ENCODE measurements at places on chromosomes 1 and 21.

DNA sequence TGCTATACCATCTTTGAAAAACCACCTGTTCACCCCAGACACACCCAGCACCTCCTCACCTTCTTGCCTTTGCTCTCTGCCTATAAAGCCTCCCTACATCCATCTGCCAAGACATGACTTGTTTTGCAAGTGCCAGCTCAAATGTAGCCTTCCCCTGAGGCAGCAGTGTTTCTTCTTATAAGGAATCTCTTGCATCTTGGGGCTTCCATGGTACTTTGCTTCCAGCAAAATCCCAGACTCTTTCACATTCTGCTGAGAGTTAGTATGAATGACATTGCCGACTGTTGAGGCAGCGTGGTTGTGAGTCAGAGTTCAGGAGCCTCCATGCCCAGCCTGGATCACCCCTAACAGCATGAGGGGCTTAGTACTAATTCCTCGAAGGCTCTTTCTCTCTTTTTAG lies 217.4 kb upstream of the RUNX1 start:
- no peak for DNase-seq

DNA sequence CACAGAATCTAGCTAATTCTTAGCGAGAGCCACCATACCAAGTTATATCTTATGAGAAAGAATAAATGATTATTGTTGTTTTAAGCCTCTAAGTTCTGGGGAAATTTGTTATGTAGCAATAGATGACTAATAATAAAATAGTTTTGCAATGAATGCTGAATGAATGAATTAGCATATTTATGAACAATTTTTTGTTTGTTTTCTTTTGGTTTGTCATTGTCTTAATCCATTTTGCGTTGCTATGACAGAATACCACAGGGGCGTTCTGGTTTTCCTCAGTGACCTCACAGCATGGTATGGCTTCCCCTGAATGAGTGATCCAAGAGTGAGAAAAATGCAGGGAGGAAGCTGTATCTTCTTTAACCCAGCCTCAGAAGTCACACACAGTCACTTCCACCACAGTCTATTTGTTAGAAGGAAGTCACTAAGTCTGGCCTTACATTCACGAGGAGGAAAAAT lies 53.8 kb upstream of the HPDL start:
- no peak for DNase-seq

- DNase-seq: peak; percentile 6
Observed at GRCh38 chr21:42835211-42835610, 44.1 kb downstream of the WDR4 start.

DNA sequence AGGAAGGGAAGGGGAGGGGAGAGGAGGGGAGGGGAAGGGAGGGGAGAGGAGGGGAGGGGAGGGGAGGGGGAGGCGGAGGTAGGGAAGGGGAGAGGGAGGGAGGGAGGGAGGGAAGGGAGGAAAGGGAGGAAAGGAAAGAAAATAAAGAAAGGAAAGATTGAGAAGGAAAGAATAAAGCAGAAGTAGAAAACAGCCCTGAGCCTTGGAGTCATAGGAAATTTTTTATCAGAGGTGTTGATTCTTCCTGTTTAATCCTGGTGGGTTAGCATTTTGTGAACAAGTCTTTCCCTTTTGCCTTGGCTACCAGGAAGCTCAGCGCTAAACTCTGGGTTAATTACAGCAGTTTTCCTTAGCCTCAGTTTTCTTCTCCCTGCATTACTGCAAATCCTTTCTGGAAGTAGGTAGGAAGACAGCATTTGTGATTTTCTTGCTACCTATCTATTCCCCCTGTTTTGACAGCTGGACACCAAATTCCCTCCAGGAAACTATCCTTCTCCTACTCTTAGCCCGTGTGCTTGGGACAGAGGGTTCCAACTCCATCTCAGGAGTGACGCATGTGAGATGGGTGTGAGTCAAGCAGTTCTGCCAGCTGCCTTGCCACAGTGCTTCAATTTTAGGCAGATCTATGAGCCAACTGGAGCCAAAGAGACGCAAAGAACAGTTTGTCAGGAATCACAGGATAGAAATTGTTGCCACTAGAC lies 26.9 kb downstream of the TOMM20 start:
- no peak for DNase-seq

- DNase-seq: no peak
Observed at GRCh38 chr1:229941160-229941559, 125.9 kb upstream of the GALNT2 start.

DNA sequence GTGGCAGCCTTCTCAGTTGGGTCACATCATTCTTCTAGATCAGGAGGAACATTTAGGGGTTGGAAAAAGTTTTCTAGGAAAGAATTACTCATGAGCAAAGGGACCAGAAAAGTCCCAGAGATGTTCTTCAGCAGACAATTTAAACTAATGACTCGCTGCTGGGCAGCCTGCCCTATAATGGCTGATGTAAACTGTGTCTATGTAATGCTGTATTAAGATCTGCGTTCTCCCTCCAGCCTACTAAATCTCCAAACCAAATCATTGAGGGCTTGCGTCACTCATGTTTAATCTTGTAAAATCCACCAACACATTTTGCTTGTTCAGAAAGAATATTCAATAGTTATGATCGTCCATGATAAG lies 92.1 kb downstream of the LRRC8C start:
- DNase-seq: no peak

DNA sequence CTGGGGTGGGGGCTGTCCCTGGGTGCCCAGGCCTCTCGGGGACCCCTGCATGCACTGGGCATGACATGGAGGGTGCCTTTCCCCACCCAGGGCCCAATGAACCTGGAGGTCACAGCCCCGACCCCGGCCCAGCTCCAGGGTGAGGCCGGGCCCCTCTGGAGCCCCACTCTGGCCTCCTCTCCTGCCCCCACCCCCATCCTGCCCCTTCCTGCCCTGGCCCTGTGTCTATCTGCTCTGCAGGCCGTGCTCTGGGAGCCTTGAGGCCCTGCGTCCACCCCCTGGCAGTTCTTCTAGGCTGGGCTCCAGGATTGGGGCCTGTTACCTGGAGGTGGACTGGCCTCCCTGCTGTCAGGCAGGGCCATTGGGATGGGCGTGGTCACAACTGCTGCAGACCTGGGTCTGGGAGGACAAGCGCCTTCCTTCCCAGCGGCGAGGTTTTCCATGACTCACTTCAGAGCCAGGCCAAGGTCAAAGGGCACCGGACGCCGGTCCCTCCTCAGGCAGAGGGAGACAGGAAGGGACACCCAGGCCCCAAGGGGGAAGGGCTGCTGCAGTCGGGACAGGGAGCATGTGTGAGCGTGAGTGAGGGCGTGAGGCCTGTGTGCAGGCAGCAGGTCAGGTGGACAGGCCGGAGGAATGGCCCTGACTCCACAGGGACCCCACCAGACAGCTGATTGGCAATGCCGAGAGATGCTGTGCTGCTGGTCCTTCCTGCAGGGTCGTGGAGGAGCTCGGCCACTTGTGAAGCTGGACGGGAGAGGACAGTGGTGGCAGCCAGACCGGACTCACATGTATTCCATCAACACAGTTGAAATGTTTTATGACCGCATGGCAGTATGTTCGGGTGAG lies 31.1 kb upstream of the POFUT2 start:
- DNase-seq: peak; percentile 24

- DNase-seq: no peak
Observed at GRCh38 chr1:228068359-228068758, 14.1 kb upstream of the ARF1 start.

DNA sequence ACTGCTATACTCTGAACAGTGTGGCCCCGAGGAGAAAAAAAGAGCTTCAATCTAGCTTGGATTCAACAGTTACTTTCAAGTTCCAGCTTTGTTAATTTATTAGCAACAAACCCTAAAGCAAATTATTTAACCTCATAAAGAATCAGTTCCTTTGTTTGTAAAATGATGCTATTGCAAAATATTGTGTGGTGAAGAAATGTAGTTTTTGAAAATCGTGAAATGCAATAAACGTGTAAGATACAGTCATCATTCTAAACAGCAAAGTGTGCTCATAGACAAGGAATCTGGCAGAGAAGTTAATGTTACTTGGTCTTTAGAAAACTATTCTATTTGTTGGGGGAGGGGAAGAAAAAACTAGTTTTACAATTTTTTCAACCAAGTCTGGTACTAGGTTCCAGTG lies 297.6 kb upstream of the ADGRL4 start:
- no peak for DNase-seq

- DNase-seq: peak; percentile 46
Observed at GRCh38 chr1:173205146-173206051, 1.7 kb downstream of the TNFSF4 start.

DNA sequence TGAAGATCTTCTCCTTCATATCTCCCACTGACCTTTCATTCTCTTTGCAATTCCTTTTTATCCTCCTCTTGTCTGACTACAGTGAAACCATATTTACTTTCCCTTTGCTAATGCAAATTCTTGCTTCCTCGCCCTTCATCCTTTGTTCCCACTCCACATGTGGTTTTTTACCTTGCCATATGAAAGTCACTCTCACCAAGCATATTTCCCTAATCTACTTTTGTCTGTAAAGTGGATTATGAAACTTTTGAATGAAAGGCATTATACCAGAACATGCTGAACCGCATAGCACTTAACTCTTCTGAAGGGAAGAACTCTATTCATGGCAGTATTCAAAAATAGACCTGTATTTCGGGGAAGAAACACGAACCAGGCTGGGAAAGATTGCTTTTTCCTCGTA lies 8.0 kb upstream of the TMPRSS15 start:
- DNase-seq: no peak

DNA sequence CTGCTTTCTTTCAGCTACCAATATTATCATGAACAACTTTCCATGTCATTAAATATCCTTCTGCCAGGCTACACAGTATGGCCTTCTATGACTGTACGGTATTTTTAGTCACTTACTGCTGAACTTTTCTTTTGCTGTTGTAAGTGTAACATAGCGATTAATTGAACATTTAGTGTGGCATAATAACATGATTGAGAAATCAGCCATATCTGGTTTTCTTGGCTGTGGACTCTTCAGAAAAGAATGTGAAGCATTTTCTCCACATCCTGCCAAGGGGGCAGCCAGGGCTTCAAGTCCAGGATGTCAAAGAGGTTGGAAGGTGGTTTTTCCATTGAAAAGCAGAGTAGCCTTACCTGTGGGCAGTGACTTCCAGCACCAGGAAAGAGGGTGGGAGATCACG lies 8.8 kb upstream of the AHCYL1 start:
- DNase-seq: no peak

GRCh38 chr1:113901191-113901590 lies 3.4 kb downstream of the AP4B1 start:
- no peak for DNase-seq

- no peak for DNase-seq
Observed at GRCh38 chr21:15688809-15689208, 41.0 kb upstream of the USP25 start.

DNA sequence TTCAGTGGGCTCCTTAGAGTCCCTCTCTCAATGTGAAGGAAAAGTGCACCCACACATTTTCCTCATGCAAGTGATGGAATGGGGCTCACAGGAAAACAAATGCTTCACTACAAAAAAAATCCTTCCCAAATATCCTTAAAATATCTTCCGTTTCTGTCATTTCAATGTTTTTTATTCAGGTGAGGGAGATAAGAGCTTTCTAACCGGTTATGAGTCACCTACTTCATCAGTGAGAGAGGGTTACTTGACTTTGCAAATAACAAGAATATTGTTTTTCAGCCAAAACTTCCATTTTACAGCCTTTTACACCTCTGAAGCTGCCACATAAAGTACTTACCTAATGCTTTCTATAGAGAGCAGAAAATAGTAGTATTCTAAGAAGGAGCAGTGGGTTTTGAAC lies 98.3 kb upstream of the CD55 start:
- no peak for DNase-seq

- no peak for DNase-seq
Observed at GRCh38 chr1:46812065-46812963, 13.5 kb downstream of the CYP4B1 start.

DNA sequence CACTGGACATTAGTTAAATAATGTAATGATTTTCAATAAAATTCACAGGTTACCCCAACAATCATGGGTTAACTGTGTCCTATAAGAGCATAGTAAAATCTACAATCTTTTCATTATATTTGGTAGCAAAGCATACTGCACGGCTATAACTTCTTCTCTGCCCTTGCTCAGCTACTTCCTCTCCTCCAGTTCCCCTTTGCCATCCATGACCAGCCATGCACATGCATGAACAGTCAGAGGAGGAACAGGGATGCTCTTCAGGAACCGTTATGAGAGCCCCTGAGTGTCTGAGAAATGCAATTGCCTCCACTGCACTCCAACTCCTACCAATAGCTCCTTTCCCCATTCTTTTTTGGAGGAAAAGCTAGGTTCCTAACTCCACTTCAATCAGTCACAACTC lies 646.7 kb downstream of the LTN1 start:
- DNase-seq: no peak

DNA sequence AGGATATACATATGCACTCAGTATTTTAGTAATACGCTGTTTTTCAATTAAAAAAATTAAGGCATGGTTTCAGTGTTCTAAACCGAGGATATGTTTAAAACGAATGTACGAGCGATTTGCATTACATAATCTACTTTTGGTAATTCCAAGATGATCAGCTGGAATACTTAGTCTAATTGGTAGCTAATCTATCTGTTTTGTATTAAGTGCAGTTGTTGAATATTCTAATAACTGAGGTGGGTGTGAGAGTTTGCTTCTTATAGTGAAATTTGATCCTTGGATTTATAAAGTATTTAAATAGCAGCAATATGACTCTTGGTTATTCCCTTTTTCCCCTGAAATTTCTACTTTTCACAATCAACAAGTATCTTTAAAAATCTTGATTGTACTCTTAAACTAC lies 1.3 kb downstream of the RNF2 start:
- no peak for DNase-seq

DNA sequence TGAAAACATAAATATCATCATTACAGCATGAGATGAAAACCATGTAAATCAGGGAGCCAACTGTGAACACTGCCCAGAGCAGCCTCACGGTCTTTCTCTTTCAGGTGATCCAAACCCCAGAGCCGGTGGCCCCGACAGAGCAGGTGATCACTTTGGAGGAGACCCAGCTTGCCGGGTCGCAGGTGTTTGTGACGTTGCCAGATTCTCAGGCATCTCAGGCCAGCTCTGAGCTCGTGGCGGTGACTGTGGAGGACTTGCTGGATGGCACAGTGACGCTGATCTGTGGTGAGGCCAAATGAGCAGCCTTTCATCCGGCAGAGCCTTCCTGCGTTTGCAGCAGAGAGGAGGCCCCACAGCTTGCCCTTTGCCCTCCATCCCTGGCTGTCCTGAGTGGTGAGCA lies 37.2 kb upstream of the EPHA8 start:
- DNase-seq: no peak

- no peak for DNase-seq
Observed at GRCh38 chr1:27638047-27638734, 3.2 kb upstream of the FGR start.
